NCI-H1048 (cell line): ENCODE measurements at places on chromosomes 16 and 17.

- DNase-seq: no peak
Observed at GRCh38 chr17:49351572-49352140, 10.4 kb downstream of the ZNF652 start.

GRCh38 chr16:31036691-31037090, 3.3 kb downstream of the STX4 start:
- DNase-seq: no peak

DNA sequence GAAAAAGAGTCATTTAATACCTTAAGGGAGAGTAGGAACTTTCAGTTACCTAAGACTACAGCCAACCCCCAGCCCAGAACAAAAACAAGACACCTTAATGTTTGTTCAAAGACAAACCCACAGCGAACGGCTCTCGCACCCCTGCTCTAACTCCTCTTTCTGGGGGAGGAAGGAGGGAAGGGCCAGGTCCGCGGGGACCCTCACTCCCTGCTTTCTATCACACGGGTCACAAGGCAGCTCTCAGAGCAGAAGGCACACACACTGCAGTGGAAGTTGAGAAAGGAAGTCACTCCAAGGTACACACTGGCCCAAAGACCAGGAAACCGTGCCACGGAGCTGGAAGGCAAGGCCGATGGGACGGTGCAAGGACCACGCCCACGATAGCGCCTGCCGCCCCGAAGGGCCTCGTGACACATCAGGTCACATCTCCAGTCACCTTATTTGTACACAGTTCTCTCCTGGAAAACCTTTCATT, 10.0 kb downstream of the LITAFD start:
- DNase-seq: no peak

GRCh38 chr17:59093702-59094231, 12.9 kb downstream of the TRIM37 start:
- DNase-seq: no peak

GRCh38 chr17:40542558-40543411, 22.5 kb downstream of the CCR7 start:
- DNase-seq: no peak

GRCh38 chr16:78813661-78814311, 714.3 kb downstream of the WWOX start:
- DNase-seq: no peak

GRCh38 chr16:68978303-68978954, 127.0 kb upstream of the HAS3 start:
- no peak for DNase-seq

GRCh38 chr17:73690676-73691075, 46.4 kb upstream of the SDK2 start:
- no peak for DNase-seq

GRCh38 chr17:8700546-8700945, 44.1 kb downstream of the CCDC42 start:
- DNase-seq: no peak

- no peak for DNase-seq
Observed at GRCh38 chr17:81909966-81910839, 996 bp downstream of the PCYT2 start.

DNA sequence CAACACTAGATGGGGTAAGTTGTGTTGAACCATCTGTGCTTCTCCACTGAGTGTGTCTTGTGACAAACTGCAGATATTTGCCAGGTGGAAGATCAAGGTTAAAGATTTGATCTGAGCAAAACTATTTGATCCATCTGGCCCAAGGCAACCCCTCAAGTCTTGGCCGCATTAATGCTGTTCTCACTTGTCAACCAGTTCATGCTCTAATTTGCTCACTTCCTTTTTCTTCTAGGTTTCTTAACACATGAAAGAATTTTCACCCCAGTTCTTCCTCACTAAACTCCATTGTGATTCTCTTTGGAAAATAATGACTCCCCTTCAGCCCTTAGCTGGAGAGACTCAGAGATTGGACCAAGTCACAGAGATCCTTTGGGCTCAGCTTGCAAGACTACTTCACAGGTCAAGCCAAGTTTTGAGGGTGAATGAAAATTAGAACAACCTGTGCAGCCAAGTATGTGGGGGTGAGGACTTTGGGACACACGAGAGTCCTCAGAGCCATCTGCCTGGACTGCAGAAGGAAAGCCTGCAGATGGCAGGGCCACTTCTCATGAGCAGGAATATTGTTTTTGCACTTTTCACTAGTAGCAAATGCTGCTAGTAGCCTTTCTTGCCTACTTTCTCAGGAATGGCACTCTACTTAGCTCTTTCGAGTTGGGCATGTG, 166.5 kb downstream of the AXIN2 start:
- DNase-seq: no peak

DNA sequence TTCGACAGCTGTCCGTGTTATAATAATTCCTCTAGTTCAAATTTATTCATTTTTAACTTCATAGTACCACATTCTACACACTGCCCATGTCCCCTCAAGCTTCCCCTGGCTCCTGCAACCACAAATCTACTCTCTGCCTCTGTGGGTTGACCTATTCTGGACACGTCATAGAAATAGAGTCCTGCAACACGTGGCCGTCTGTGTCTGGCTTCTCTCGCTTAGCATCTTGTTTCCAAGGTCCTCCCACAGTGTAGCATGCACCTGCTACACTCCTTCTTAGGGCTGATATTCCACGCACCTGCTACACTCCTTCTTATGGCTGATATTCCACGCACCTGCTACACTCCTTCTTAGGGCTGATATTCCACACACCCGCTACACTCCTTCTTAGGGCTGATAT, 16.5 kb downstream of the SCGB1C2 start:
- DNase-seq: no peak
